NCI-H1436 treated with DMSO at 0.1 percent for 48 hours (cell line): ENCODE measurements at places on chromosomes 12 and 14.

GRCh38 chr12:41850046-41850445 is 294.6 kb downstream of the GXYLT1 start:
- DNase-seq = no peak

DNA sequence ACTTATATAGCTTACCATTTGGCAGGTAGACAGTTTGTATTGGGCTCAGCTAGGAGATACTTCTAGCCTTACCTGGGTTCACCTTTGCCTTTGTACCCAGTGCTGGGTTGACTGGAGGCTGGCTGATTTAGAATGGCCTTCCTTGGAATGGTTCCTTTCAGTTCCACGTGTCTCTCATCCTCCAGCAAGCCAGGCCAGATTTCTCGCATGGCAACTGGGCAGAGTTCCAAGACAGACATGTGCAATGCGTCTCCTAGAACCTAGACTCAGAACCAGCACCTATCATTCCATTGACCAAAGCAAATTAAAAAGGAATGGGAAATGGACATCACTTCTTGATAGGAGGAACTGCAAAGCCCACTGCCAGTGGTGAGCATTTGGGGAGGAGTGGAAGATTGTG is 79.1 kb upstream of the BDKRB2 start:
- DNase-seq = no peak

GRCh38 chr14:88463318-88463717 is 77.9 kb downstream of the SPATA7 start:
- DNase-seq = no peak

- DNase-seq = no peak
Observed at GRCh38 chr14:28911521-28911920, 144.9 kb downstream of the FOXG1 start.

GRCh38 chr14:51039252-51039651 is 55.7 kb downstream of the TRIM9 start:
- DNase-seq = no peak

- DNase-seq = no peak
Observed at GRCh38 chr14:91394105-91395081, 23.2 kb downstream of the CCDC88C start.

DNA sequence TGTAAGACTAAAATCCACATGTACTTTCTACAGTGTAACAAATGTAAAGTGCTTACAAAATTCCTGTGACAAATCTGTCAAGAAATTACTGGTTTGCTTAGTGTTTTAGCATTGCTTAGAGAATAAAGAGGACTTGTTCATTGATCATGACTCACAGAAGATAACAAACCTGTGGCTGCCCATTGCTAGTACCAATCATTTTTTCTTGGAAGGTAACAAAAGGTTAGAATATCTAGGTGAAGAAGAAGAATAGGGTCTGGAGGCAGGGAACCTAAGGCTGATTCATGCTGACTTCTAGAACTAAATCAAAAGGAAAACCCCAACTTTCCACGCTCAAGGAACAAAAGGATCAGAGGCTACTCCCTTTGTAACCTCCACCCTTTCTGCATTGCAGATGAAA is 232.7 kb upstream of the ABCD2 start:
- no peak for DNase-seq

- no peak for DNase-seq
Observed at GRCh38 chr14:59306775-59307174, 118.3 kb downstream of the DAAM1 start.

DNA sequence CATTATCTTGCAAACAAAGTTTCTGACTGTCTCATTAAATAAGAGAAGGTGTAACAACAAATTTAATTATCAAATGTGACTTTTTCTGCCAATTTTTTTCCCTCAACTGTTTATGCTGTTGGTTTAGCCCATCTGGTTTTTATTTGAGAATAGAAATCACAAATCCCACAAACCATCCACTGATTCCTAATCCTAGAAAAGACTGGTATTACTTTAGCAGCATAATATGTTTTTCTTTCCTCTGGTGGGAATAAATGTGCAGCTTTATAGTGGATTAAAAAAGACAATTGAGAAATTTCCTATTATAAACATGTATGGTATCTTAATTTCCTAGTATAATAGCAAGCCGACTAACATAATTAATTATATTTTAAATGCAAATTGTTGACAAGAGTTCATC is 257.9 kb upstream of the FOXN3 start:
- DNase-seq = no peak

GRCh38 chr14:86912709-86913108 is 1080.3 kb downstream of the GALC start:
- no peak for DNase-seq

DNA sequence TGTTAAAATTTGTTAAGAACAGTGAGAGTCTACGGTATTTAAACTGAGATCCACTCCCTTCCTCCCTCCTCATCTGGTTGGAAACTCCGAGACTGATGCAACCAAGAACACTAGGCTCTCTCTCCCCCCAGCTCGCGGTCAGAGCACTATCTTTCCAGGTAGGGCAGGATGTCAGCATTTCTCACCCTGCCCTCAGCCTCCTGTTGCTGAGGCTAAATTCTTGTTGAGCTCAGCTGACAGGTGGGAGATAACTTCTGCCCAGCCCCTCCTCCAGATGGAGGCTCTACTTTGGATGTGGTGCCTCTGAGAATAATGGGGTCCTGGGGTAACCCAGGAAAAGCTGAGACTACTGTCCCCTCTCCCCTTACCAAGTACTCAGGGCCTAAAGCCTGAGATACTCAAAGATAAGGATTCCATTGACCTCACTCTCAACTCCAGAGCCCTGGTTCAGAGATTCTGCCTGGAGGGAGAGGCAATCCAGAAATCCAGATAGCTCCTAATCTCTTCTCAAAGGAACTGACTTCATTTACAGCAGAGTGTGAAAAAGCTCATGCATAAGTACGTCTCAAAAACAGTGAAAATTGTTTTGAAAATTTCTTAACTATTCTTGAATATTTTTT is 110.1 kb downstream of the EML5 start:
- DNase-seq = no peak

GRCh38 chr14:76904100-76904739 is 78.0 kb downstream of the LRRC74A start:
- DNase-seq = no peak

GRCh38 chr14:90023176-90023896 is 38.5 kb upstream of the KCNK13 start:
- no peak for DNase-seq

GRCh38 chr14:50230401-50230700 is 1.0 kb downstream of the SOS2 start:
- no peak for DNase-seq

DNA sequence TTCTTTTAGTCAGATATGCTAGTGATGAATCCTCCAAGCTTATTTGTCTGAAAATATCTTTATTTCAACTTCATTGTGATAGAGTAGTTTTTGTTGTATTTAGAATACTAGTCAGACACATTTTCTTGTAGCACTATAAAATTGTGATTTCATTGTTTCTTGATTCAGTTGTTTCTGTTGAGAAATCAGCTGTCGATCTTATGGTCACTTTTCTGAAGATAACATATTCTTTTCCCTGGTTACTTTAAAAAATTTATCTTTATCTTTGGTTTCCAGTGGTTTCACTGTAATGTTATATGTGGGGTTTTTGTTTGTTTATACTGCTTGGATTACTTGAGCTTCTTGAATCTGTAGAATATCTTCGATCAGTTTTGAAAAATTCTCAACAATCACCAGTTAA is 426.1 kb downstream of the SOX5 start:
- no peak for DNase-seq

GRCh38 chr12:116287842-116288301 is 10.4 kb upstream of the MED13L start:
- DNase-seq = no peak

GRCh38 chr14:92866901-92867865 is 55.8 kb upstream of the CHGA start:
- DNase-seq = peak; percentile 80

DNA sequence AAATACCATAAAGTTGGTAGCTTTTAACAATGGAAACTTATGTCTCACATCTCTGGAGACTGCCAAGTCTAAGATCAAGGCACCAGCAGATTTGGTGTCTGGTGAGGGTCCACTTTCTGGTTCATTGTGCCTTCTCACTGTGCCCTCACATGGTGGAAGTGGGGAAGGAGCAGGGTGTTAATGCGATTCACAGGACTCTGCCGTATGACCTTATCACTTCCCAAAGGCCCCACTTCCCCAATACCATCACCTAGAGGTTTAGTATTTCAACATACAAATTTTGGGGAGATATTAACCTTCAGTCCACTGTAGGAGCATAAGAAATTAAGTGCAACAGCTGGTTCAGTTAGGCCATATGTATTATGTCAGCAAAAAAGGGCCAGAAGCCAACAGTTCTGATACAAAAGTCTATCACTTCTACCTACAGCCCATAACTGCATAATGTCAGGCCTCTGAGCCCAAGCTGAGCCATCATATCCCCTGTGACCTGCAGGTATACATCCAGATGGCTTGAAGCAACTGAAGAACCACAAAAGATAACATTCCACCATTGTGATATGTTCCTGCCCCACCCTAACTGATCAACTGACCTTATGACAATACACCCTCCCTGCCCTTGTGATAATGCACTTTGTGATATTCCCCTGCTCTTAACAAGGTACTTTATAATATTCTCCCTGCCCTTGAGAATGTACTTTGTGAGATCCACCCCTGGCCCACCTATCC is 24.7 kb downstream of the DDHD1 start:
- no peak for DNase-seq

- no peak for DNase-seq
Observed at GRCh38 chr12:48216785-48217184, 13.7 kb upstream of the OR10AD1 start.

DNA sequence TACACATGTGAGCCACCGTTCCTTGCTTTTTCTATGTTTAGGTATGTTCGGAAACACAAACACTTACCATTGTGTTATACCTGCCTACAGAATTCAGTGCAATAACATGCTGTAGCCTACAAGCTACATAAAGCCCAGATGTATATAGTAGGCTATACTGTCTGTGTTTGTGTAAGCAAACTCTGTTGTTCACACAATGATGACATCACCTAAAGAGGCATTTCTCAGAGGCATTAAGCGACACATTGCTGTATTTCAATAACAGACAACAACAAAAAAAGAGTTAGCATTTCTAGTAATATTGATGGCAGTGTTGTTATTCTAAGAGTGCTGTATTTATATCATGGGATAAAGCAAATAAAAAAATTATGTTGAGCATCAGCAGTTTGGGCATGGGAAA is 70.2 kb downstream of the MED13L start:
- no peak for DNase-seq

DNA sequence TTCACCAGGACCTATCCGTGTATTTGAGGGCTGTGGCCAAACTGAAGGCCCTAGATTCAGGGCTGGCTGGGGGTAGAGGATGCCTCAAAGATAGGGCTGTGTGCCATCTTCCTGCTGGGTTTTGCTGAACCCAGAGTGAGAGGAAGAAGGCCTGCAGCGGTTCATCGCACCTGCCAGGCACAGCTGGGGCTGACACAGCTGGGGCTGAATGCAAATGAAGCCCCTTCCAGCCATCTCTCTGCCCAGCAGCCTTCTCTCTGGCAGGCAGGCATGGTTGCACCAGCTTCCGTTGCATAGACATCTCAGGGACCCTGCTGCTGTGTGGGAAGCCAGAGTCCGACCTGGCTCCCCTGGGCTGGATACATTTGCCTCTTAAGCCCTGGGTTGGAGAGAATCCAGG is 152.4 kb downstream of the TSPAN9 start:
- no peak for DNase-seq

GRCh38 chr12:47268501-47269454 is 189.0 kb upstream of the AMIGO2 start:
- no peak for DNase-seq

DNA sequence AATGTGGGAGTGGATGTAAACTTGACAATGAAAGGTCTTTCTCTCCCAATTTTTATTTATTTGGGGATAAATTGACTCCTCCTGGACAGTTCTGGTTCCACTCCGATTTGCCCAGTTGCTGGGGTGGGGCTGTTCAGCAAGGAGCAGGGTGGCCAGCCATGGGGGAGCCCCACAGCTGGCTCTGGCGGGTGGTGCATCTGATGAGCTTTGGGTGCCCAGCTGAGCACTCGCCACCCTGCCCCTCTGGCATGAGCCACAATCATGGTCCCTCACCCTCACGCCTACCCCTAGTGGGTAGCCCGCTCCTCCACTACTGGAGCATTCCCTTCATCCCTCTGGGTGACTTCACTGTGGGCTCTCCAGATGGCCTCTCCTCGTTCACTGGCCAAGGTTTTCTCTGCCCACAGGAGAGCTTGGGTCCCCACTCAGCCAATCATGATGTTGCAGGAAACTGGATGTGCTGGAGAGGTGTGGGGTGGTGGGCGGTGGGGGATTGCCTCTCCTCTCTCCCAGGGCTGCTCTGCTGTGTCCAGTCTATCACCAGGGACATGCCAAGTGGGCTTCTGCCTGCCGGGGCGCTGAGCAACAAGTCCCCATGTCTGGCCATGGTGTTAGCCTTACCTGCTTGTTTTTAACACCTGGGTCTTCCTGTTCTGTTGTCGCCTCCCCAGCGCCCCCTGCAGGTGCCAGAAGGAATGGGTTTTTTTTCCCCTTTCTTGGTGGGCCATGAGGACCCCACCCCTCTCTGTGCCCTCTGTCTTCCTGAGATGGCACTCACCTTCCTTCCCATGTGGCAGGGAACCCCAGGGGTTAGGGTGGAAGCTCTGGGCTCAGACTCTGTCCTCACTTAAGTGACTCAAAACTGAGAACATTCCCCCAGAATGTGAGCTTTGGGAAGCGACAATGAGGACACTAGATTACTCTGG is 3.4 kb downstream of the CYP46A1 start:
- no peak for DNase-seq

DNA sequence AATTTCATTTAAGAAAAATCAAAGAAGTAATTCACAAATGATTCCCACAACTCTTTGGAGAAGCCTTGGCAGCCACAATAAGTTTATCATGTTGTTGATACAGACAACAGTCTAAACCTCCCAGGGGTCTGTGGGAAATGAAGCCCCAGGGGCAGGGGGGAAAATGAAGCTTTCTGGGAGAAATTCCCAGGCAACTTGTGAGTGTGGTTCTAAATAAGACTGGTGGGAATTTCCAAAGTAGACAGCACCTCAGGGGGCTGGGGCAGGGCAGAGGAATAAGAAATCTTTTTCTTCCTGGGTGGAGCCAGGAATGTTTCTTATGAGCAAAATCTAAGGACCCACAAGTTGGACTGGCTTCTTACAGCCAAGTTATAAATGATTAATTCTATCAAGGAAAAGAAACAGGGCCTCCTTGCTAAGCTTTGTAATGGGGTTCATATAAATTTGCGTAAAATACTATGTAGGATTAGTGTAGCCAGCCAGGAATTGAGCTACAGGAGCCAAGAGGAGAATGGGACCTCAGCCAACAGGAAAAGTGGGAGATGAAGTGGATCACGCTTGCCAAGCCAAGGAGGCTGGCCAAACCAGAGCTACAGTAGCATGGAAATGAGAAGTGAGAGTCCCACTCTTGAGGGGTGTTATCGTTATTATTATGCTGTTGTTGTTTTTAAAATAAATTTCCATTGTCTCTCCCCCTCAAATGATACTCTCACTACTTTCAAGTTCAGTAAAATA is 182.9 kb upstream of the FAR2 start:
- no peak for DNase-seq

DNA sequence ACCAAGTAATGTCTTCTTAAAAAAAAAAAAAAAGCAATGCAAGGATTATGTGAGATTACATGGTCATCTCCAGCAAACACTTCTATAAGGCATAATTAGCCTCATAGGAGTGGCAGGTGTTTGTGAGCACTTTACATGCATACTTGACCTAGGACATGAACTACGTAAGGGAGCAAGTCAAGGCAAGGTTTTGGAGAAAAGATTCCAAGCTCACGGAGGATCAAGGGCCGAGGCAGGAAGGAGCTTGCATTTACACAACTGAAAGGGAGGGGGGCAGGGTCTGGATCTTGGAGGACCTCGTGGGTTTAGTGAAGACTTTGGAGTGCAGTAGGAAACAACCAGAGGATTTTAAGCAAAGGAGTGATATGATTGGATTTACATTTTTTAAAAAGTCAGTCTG is 112.5 kb downstream of the CCER1 start:
- no peak for DNase-seq

- no peak for DNase-seq
Observed at GRCh38 chr14:37087520-37087919, 84.9 kb downstream of the SLC25A21 start.
